Nephron progenitor cell (in vitro differentiated cells): ENCODE measurements at places on chromosomes 2 and 18.
A peak's percentile ranks its signal among the peaks of the same experiment; 100 is the strongest.

DNA sequence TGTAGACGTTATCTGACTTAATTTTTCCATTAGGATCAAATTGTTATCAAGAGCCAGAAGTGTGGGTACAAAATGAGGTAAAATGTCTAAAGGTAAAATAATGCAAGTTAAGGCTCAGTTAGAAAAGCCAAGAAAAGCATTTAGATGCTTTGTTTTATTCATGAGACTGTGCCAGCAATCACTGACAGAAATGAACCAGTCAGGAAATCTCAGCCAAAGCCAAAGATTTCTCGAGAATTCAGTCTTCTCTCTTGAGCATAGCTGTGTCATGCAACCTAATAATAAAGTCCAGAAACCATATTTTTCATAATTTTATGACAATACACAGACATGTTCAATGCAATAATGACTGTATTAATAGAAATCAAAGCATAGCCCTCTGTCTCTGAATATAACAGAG lies 43.5 kb upstream of the ZNF397 start:
- DNase-seq: no peak

DNA sequence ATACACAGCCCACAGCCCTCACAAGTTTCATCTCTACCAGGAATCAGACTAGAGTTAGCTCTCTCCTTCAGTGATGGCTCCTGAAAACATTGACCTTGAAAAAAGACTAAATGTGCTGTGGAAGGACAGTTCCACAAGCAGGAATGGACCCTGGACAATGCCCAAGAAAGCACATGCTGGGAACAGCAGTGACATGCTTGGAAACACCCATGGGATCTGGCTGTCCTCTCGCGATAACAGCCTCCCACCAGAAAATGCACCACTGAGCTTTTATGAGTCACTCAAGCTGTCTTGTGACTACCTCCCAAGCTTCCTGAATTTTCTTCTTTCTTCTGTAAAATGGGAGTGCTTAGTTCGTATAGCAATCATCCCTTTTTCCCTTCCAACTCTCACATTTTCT lies 269.2 kb downstream of the LRATD1 start:
- DNase-seq: no peak

DNA sequence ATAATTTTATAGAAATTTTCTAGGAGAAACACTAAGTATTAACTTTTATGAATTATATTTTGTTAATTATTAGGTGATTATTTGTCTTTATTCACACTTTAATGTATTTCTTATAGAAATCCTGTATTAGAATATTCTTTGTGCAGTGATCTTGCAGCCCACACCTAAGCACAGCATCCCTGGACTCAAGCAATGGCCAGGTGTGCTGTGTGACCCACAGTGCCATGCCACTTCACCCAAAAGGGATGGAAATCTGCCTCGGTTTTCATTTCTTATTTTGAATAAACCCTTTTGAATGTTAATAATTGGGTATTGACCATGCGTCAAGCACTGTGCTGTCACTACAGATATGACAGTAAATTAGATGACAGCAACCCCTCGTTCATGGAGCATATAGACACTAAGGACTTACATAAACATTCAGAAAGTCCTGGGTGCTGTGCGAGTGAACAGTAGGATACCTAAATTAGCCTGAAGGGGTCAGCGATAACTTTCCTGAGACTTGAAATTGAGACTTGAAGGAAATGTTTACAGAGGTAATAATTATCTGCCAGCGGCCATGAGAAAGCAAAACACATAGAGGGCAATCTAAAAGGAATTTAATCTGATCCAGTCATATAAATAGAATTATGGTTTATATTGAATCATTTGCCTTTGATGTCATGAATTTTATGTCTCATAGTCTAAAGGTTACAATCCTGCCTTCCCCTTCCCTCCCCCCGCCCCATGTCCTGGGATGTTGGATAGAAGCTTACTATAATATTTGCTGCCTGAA lies 52.7 kb upstream of the CALCRL start:
- no peak for DNase-seq

- peak; percentile 15 for DNase-seq
Observed at GRCh38 chr2:10331027-10331701, 28.5 kb downstream of the HPCAL1 start.

DNA sequence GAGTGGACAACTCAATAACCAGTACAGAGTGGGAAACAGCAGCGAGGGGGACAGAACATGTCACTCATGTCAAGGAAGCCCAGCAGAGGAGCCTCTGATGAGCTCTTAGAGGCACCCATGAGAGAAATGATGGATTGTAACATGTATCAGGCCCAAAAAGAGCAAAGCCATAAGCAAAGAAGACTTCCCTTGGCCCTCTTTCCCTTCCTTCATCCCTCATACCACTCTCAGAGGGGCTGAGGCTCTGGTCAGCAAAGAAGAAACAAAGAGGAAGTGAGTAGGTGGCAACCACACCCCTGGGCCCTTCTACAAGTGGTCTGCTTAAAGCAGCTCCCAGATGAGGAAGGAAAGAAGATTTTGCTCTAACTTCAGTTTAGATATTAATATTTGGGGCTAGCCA lies 112.8 kb downstream of the CDC42EP3 start:
- DNase-seq: no peak

GRCh38 chr2:33145459-33145858 lies 198.7 kb downstream of the LTBP1 start:
- DNase-seq: no peak

- no peak for DNase-seq
Observed at GRCh38 chr2:187991389-187991788, 300.3 kb upstream of the GULP1 start.

GRCh38 chr18:43847164-43848091 lies 570.1 kb upstream of the SYT4 start:
- DNase-seq: no peak

DNA sequence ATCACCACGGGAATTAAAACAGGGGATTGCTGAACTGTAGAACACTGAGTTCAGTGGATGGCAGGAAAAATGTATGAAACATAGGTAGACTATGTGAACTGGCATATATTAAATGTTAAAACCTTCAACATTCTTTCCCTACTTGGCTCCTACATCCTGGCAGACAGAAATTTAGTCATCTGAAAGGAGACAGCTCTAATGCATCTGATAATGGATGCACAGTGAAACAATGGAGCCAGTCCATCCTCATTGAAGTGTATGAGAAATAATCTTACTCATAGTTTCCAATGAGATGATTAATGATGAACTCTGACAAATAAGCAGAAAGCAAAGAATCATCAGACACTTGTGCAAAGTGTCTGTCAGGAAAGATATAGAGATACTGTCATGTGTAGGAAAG lies 1629.7 kb upstream of the TMEFF2 start:
- no peak for DNase-seq

DNA sequence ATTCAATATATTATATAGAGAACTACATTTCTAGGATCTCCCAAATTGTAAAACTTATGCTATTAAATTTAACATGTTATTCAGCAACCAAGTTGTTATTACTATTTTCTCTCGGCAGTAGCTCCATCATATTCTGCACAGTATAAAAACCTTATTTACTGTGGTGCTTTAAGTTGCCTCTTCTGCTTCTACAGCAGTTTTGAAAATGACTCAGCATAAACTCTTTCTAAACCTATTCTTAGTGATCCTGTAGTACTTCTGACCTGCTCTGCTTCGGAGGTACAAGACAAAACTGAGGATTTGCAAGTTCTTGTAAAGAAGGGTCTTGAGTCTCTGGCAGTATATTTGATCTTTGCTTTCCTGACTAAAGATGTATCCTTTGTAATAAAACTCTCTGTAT lies 567.2 kb downstream of the TMX3 start:
- DNase-seq: no peak

DNA sequence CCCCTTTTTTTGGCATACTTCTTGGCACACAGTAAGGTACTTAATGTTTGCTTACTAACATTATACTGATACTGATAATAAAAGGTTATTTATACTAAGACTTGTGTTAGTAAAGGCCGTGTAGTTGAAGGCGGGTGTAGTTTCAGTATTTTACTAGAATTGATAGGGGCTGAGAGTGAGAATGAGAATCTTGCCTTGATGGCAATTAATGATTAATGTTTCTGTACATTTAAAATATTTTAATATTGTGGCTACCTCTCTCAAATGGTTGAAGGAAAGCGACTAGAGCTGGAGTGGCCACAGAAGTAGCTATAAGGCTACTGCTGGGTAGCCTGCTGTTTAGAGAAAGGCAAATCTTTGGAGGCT lies 29.3 kb downstream of the PELI1 start:
- no peak for DNase-seq

GRCh38 chr18:79465392-79465991 lies 69.8 kb downstream of the NFATC1 start:
- peak; percentile 70 for DNase-seq

DNA sequence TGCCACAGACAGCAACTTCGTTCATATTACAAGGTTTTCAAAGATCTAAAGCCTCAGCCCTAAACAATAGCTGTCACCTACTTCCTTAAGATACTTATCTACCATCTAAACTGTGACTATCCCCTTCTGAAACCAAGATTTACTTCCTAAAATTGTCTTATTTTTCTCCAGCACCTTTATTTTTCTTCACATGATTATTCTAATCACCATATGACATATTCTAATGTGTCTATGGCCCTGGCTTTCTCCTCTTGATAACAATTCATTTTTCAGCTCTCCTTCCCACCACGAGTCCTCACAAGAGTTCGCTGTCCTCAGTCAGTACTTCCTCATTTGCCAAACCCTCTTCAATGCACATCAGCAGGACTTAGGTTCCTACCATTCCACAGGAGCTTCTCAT lies 53.9 kb downstream of the RTTN start:
- DNase-seq: no peak

DNA sequence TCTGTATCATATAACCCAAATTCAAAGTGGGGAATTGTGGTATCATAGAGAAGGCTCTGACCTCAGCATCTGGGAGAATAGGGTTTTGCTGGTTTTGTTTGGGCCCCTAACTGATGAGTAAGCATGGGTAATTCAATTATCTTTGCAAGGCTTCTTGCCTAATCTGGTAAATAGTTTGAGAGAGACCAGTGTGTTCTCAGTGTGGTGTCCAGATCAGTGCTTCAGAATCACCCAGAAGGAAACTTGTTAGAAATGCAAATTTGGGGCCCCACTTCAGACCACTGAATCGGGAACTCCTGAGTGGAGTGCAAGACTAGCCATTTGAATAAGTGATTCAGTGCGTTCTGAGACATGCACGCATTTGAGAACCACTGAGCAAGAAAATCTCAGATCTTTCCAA lies 282.7 kb downstream of the EPHA4 start:
- DNase-seq: no peak

- DNase-seq: no peak
Observed at GRCh38 chr2:230640540-230641011, 72.1 kb upstream of the CAB39 start.

DNA sequence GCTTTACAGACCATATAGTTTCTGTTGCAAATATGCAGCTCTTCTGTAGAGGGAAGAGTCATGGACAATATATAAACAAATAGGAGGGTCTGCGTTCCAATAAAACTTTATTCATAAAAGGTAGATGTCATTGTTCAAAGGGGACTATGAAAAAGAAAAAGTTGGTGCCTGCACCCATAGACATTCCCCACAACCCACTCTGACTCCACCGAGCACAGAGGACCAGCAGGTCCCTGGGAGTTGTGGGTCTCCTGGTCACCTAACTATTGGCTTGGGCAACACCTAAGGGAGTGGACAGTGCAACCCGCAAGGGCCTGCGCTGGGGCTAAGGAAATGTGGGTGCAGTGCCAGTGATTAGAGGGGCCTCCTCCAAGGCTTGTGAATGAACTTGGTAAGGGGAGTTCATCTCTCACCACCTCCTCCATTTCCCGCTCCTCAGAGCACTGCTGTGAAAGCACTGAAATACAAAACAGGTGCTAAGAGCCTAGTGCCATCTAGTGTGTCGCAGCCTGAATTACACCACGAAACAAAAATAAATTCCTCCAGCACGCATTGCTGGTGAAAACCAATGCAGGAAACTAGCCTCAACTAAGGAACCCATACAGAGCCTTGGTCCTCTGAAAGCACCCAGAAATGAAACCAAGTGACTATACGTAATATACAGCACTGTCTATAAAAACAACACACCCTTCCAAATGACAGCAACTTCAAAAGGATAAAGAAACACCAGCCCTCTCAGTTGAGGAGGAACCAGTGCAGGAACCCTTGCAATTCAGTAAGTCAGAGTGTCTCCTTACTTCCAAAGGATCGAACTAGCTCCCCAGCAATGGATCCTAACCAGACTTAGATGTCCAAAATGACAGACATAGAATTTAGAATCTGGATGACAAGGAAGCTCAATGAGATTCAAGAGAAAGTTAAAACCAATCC lies 166.6 kb downstream of the RNF144A start:
- no peak for DNase-seq

GRCh38 chr2:72612614-72613160 lies 213.1 kb downstream of the EXOC6B start:
- DNase-seq: no peak

DNA sequence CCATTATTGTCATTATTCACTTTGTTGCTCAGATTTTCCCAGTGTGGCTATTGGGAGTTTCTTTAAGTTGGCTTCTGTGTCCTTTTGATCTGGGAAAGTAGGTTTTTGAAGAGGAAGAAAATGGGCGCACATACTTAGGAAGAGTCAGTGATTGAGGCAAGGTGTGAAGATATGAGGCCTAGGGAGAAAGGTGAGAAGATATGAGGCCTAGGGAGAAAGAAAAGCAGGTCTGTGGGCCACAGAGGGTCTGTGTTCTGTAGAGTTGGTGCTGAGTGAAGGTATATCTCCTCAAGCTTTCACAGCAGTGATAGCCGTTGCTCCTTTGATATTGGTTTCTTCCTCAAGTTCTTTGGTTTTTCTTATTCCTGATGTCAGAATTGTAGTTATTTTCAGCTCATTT lies 126.2 kb downstream of the AGPS start:
- no peak for DNase-seq

- DNase-seq: no peak
Observed at GRCh38 chr18:78309924-78310323, 669.7 kb upstream of the SALL3 start.

DNA sequence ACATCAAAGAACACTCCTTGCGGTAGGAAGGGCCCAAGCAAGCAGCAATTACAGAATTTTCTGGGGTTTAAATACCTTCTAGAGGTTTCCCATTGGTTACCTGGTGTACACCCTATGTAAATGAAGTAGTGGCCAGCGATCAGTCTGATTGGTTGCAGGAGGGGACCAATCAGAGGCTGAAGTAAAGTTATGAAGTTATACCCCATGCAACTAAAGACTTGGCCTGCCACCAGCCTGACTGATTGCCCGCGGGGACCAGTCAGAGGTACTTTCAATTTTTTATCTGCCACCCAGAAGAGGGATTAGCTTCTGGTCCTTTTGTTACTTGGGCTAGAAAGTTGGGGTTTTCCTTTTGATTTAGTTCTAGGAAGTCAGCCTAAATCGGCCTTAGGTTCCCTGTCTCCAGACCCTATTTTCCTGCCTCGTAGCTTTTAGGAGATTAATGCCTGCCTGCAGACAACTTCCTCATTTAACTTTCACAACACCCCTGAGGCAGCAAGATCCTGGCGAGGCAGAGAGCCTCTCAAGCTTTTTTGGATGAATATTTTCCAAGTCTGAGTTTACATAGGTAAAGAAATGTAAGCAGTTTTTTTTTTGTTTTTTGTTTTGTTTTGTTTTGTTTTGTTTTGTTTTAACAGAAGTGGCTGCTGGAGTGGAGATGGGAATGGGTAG lies 1.5 kb upstream of the DGUOK start:
- no peak for DNase-seq

GRCh38 chr2:69946351-69947324 lies 14.8 kb downstream of the ASPRV1 start:
- DNase-seq: no peak
